ENCODE measurements at places on chromosomes 2 and 18. TPM values are rescaled to one million over a fixed set of nuclear protein-coding genes. Genes with fewer than 3 reads are reported as not detected.

GRCh38 chr2:12705230-12705629 lies 11.5 kb upstream of the TRIB2 start:
- DNase-seq, result no peak

DNA sequence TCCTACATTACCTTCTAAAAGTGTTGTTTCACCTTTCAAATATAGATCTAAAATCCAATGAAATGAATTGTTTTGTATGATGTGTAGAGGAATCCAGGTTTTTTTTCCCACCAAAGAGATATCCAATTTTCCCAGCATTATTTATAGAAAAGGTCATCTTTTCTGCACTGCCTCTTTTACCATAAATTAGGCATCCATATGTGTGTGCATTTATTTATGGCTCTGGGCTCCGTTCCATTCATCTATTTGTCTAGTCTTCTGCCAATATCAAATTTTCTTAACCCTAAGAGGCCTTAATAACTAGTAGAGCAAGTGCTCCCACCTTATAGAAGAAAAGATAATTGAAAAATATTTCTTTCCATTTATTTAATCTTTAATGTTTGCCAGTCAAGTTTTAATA lies 88.3 kb downstream of the ATAD2B start:
- DNase-seq, result no peak

DNA sequence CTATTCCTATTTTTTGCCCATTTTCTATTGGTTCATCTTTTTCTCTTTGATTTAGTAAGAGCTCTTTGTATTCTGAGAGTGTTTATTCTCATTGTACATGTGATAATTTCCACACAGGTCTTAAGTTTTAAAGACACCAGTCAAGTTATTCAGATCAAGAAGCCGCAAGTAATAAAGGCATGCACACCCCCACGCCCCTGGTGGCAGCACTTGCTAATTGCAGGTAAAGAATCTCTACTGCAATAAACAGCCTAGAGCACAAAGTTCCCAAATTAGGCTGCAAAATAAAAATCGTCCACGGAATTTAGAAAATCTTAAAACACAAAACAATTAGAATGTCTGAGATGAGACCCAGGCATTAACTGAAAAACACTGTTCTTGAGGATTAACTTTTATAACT lies 45.2 kb downstream of the ST3GAL5 start:
- no peak for DNase-seq

DNA sequence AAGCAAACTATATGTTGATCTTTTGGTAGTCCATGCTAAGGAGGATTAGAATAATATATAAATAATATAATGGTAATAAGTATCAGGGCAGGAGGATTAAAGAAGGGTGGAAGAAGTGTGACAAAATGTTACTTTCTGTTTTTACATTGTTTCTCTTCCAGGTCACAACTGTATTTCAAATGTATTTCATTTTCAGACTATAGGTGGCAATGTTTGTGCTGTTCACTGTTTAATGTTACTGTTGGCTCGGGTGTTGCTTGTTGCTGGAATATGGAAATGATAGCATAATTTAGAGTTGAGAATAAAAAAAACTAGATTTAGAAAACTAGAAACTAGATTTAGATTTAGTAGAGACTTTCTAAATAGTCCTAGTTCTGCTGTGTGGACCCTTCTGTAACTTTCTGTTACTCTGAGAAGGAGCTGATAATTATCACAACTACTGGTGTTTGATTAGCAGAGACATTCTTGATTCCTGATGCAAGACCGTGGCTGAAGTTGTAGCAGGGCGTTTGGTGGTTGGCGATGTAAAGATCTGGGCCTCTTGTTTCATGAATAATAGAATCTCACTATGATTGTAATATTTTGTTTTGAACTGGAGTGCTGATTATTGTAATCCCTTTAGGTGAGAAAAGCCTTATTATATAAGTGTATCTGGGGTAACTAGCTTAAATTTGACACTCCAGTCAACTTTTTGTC lies 7.9 kb downstream of the NEDD4L start:
- peak; percentile 32 for DNase-seq

- no peak for DNase-seq
Observed at GRCh38 chr18:25253136-25253535, 98.8 kb downstream of the ZNF521 start.

Gene ZNF385B
- total RNA-seq, result 0.44 TPM

DNA sequence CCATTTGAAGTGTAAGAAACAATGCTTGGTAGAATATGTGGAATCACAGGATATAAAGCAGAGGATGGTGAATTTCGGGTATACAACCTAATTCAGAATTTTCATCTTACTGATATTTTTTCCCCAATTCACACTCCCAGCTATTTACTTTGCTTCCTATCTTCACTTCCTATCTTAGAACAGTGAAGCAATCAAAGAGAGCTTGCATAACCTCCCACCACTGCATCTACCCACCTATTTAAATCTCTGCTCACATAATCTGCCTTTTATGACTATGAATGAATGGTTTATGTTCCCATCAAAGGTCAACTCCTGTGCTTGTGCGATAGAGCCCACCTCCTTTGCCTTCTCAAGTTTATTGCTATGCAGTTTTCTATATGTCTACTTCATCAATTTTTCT lies 3.3 kb downstream of the RMDN2 start:
- no peak for DNase-seq

DNA sequence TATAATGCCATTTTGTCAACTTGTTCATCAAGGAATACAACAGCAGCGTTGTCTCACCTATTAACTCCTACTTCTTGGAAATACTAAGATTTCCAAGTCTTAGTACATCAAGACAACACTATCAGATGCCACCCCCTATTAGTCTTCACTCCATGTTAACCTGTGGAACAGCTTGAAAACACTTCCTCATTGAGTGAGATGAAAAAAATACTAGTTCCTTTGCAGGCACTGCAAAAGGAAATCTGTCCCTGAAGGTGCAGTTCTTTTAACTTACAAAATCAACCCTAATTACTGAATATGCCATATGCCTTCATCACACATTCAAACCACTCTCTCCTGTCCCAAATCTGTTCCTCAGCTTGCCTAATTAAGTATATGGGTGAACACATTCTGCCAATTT lies 4.0 kb downstream of the CWC22 start:
- no peak for DNase-seq

DNA sequence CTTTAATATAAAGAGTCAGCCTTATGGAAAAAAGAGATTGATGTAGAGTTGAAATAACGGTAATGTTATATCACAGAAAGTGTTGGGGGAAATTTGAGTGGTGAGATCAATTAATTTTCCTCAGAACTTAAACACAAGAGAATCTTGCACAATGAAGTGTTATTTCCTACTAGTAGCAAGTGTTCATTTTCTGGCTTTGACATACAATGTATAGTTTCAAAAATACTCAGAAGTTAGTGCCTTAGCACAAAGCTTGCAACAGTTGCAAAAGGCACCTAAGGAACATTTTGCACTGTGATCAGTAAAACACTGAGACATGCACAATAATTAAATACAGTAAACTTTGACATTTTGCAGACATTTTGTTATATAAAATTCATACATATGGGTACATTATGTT lies 161.2 kb downstream of the CD226 start:
- no peak for DNase-seq

DNA sequence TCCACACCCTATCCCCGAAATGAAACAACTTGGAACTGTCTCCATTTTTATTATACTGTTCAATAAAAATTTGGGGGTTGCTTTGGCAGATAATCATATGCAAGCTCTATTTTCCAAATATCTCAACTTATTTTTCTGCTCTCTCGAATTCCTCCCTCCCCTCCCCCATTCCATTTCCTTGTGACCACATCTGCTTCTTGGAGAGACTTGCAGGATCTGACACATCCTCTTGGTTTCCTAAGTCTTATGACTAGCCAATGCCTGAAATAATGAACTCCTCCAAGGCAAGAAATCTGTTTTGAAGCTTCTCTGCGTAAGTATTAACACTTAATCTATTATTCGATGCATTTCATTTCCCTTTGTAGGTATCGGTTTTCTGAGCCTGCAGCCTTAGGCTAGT lies 16.1 kb downstream of the TGIF1 start:
- DNase-seq, result peak; percentile 69

DNA sequence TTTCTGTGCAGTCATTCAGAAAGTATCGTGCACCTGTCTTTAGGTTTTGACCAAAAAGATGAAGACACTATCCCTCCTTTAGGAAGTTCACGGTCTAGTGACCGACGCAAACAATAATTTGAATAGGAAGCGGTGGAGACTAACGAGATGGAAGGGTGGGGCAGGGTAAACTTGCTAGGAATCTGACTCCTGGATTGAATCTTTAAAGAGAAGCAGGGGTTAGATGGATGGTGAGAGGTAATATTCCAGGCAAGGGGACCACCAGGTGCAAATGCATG lies 651 bp upstream of the TXNL1 start:
- DNase-seq, result no peak

GRCh38 chr2:175579646-175580045 lies 398.1 kb upstream of the ATP5MC3 start:
- no peak for DNase-seq

Gene CAVIN2
- total RNA-seq, result 8.4 TPM

Data from foreskin keratinocyte (primary cell).